HepG2 (cell line): ENCODE measurements at places on chromosomes 3 and 15.

DNA sequence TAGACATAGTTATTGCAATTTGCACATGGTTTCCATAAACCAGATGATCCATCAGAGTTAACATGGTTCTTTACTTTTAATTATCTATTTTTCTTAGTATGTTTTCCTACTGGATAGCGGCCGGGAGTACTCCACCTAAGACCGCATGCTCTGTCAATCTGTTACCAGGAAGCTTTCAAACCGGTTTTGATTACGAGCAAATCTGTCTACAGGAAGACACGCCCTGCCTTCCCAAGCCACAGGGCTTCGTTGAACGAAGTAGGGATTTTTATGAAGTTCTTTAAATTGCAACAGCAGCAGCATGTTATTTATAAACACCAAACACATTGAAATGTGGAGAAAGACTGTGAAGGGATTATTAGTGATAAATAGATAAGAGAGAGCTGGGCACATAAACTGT lies 283.3 kb upstream of the ROBO2 start:
- no peak for DNase-seq

- no peak for DNase-seq
Measured at GRCh38 chr15:72994534-72995177, 57.6 kb upstream of the NEO1 start.

DNA sequence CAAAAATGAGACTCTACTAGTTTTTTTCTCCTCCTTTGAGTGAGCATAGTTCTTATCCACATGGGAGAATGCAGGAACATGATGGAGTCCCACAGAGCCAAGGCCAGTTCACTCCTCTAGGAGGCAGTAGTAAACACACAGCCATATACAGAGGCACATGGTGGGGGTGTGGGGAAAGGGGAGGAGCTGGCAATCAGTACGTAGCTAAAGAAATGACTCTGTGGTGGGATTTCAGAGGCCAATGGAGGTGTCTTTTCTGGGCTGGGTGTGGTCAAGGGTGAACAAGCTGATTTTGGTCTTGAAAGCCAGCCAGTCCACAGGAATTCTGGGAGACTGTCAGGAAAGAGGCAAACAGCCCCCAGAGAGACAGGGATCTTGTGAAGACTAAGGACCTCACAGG lies 6.6 kb upstream of the RAB11A start:
- DNase-seq, result peak; percentile 85

DNA sequence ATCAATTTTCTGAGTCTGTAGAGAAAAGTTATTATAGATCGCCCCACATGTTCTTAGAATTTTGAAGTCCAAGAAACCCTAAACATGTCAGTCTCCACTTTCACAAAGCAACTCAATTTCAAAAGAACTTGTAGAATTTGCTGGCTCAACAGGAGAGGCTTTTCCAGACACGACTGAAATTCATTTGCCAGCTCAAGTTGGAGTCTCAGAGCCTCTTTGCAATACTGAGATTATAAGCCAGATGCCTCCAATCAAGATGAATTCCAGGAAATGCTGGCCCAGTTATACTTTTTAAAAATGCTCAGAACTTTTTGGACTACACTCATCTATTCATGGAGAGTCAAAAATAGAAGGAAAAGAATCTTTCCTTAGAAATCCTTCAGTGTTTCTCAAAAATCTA lies 56.9 kb upstream of the NLGN1 start:
- DNase-seq, result no peak

- DNase-seq, result no peak
Measured at GRCh38 chr3:61369678-61370077, 118.4 kb upstream of the FHIT start.

DNA sequence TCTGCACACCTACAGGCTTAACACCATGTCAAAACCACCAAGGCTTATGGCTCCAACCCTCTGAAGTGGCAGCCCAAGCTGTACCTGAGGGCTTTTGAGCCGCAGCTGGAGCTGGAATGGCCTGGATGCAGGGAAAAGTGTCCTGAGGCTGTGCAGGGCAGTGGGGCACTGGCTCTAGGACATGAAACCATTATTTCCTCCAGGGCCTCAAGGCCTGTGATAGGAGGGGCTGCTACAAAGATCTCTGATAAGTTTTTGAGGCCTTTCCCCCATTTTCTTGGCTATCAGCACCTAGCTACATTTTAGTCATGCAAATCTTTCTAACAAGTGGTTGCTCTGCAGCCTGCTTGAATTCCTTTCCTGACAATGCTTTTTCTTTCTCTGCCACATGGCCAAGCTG lies 37.6 kb downstream of the SPATA16 start:
- DNase-seq, result no peak

GRCh38 chr3:5205165-5205941 lies 17.8 kb downstream of the EDEM1 start:
- DNase-seq, result no peak

DNA sequence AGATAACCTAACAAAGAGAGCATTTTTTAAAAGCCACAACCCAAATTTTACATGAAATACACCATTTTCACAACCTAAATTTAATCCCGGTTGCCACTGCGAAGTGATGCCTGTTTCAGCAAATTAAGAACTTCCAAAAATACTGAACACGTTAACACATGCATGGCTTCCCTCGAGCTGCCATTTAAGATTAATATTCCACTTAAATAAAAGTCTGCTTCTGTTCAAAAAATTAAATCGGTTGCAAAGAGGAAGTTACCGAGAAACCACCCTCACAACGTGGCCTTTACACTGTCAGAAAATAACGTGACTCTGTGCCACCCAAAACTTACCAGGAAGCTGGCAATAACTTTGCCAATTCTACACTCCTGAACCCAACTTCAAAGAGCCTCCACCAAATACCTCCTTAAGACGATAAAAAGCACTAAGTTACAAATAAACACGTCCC lies 1.2 kb downstream of the TBL1XR1 start:
- no peak for DNase-seq

- DNase-seq, result no peak
Measured at GRCh38 chr3:46881596-46882376, 4.3 kb downstream of the PTH1R start.

GRCh38 chr3:153448151-153448829 lies 286.3 kb downstream of the RAP2B start:
- DNase-seq, result no peak

- no peak for DNase-seq
Measured at GRCh38 chr3:184448321-184449160, 68.7 kb downstream of the CHRD start.

DNA sequence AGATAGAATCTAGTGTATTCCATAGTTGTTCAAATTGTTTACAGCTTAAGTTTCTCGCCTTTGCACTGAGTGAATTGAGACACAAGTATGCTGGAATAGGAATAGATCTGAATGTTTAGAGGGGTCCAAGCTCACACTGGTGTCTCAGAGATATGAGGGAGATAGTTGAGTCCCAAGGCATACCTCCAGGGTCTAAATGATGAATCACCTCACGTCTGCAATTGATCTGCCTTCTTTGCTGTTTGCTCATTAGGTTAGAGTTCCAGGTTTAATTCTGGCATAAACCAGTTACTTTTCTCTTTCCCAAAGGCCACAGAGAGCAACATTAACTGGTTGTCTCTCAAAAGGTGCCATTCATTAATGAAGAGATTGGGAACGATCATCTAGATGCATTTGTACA lies 106.3 kb upstream of the MME start:
- no peak for DNase-seq

DNA sequence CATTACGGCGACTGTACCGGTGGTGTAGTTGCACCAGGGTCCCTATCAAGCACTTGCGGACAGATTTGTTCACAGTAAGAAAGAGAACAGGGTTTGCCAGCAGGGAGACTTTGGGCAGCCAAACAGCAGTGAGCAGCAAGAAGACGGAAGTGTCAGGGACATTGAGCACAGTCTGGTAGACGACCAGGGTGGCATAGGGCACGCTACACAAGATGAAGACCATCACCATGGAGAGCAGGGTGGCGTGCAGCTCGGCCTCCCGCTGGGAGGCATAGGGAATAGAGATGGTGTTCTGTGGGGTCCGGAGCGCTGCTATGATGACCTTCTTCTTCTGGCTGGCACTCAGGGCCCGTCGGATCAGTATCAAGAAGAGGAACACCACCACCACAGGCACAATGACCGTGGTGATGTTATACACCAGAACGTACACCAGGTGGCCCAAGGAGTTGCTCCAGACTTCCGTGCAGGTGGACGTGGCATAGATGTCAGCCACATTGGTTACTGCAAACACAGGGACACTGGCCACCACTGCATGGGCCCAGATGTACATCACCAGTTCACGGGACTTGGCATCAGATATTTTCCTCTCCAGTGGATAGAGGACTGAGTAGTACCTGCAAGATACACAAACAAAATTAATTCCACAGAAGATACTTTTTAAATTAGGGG lies 19.1 kb upstream of the FSIP1 start:
- DNase-seq, result peak; percentile 36

- DNase-seq, result no peak
Measured at GRCh38 chr3:43171748-43172147, 65.9 kb upstream of the POMGNT2 start.

- DNase-seq, result no peak
Measured at GRCh38 chr3:147213633-147214032, 192.7 kb downstream of the ZIC4 start.

- DNase-seq, result no peak
Measured at GRCh38 chr3:138426211-138426610, 8.2 kb upstream of the ESYT3 start.

DNA sequence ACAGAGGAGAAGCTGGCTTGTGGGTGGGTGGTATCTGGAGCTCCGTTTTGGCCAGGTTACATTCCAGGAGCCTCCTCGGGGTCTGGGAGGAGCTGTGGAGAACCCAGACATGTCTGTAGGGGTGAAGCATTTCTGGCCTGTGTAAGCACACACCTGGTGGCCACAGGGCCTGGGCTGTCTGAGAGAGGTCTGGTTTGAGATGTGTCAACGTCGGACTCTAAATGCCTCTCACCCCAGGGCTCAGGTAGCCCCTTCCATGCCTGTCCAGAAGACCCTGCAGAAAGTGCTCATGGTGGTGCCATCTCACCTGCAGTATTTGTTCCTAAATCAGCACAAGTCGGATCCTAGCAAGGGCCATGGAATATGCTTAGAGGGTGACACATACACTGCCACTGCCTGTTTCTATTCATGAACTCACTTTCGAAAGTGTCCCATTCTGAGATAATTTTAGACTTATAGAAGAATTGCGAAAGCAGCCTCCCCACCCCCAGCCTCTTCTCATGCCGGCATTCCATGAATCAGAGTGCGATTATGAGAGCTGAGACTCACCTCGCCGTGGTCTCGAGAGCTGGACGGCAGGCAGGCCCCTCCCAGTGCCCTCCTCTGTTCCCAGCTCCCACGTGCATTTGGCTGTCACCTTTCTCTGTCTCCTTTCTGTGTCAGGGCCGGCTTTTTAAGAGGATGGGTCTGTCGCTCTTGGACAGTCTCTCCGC lies 63.7 kb downstream of the KLF15 start:
- peak; percentile 12 for DNase-seq

DNA sequence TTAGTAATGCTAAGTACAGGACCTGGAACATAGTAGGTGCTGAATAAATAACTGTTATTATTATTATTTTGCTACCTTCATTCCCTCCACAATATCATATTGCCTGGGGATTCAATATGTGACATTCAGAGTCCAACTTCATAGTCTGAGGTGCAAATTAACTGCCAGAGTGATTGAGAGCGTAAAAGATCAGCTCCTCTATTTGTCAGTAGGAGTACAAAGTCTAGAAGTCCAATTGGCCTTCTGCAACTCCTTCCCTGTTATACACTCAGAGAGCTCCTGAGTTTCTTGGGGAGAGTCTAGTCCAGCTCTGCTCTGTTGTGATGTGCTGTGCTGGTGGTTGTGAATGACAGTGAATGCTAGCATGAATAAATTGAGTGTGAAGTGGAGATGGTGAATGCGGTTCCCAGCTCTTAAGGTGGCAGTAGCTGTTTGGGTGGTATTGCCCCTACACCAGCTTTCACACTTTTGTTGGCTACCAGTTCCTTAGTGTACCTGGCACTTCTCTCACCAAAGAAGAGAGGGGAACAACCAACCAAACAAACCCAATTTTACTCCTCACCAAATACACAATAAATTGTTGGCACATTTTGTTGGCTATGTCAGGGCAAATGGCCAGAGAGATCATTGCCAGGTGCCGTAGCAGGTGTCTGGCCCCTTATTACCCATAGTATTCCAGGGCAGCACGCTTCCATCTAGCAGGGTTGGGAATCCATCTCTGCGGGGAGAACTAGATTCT lies 270.1 kb upstream of the TBL1XR1 start:
- DNase-seq, result no peak

- no peak for DNase-seq
Measured at GRCh38 chr3:37856381-37856780, 5.3 kb upstream of the CTDSPL start.

GRCh38 chr3:133830071-133830470 lies 24.5 kb downstream of the SRPRB start:
- DNase-seq, result no peak

- no peak for DNase-seq
Measured at GRCh38 chr3:150237490-150237889, 170.6 kb upstream of the TSC22D2 start.

DNA sequence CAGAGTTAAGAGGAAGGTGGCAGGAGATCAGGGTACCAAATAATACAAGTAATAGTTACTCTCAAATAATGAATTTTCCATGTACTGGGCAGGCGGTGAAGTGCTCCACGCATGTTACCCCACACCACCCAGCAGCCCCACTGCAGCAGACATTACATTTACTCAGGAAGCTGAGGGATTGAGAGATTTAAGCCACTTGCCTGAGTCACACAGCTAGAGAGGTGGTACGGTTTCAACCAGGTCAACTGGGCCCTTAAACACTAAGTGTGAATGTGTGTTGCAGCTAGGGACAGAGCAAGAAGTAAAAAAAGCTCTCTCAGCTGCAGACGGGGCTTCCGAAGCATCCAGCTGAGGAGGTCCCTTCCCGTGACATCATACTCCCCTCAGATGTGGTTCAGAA lies 91.3 kb downstream of the PRICKLE2 start:
- no peak for DNase-seq

DNA sequence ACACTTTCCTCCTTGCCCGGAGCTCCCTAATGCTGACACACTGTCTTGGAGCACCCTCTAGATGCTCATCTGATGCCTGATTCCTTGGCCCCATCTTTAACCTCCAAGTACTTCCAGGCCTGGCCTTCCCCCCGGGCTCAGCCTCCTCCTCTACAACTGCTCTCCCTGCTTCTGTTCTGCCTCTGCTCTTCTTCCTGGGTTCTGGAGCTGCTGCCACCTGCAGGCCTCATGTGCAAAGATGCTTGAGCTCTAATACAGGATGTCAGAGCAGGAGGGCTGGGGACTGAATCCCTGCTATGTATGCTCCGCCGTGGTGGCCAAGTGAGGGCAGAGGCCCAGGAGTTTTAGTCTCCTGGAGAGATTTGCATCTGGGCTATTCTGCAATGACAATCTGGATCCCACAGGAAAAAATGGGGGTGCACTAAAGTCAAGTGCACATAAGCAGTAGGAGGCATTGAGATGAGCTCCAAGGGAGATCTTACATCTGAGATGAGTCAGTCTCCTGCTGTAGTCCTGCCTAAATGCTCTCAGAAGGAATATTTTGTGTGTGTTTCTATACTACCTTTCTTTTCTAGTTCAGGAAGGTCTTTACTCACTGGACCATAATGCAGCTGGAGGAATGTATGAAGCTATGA lies 296.3 kb downstream of the UACA start:
- peak; percentile 29 for DNase-seq

GRCh38 chr3:5462086-5462485 lies 274.6 kb downstream of the EDEM1 start:
- no peak for DNase-seq

GRCh38 chr3:20040548-20041196 lies 426 bp downstream of the KAT2B start:
- peak; percentile 27 for DNase-seq
